ENCODE measurements at places on chromosomes 6 and 20.

DNA sequence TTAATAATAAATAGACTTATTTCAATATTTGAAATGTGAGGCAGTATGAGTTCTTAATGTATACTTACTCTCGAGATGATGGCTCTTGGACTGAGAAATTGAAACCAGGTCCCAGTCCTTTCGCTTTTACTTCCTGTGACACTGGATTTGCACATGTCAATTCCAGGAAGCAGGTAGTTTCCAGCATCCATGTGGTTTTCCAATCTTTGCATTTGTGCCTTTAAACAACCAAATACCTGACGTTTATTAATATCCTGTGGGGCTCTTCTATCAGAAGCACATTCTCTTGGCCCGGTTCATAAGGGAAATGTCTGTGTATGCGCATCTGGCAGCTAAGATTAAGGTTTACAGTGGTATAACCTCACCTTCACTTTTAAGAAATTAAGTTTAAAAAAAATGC, 13.1 kb downstream of the UTRN start:
- DNase-seq, result no peak

- no peak for DNase-seq
Observed at GRCh38 chr6:107466062-107466461, 6.7 kb upstream of the PDSS2 start.

DNA sequence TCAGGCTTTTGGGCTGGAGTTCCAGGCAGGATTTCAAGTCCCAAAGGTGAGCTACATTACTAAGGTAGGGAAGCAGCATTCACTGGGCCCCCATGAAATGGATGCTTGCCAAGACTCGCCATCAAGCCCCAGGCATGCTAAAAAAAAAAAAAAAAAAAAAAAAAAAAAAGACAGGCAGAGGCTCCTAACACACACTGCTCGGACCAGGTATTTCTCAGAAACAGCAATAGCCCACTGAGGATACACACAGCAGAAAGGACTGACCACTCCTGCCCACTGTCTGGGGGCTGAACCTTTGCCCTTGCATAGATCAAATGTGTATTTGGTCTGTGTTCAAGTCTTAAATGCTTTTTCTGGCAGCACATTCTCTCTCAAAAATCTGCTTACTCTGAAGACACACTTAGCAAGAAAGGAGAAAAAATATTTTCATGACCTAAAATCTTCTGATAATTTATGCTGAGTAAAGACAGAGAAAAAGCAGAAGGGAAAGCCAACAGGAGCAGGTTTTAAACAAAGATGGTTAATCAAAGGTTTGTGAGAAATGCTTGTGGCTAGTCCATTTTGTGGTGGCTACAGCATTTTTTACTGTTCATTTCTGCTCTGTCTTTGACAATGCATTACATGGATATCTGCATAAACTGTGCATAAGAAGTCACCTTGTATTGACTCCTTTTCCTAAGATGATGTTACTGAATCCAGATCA, 37.9 kb upstream of the BEND6 start:
- DNase-seq, result no peak

- no peak for DNase-seq
Observed at GRCh38 chr6:169337886-169338445, 84.3 kb upstream of the THBS2 start.

DNA sequence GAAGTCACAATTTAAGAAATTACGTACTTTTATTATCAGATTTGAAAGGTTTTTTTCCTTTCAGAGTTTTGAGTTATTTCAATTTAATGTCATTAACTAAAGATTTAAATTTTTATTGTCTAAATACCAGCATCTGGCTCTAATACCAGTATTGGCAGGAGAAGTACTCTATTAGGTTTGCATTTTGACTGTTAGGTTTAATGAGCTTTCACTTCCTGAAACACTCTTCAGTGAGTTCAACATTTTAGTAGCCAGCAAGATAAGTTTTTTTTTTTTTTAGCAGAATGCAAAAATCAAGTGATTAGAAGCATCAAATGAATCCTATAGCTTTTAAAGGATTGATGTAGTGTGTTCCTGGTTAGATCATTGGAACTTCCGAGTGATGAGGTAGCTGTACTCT, 34.0 kb upstream of the SCGN start:
- no peak for DNase-seq

DNA sequence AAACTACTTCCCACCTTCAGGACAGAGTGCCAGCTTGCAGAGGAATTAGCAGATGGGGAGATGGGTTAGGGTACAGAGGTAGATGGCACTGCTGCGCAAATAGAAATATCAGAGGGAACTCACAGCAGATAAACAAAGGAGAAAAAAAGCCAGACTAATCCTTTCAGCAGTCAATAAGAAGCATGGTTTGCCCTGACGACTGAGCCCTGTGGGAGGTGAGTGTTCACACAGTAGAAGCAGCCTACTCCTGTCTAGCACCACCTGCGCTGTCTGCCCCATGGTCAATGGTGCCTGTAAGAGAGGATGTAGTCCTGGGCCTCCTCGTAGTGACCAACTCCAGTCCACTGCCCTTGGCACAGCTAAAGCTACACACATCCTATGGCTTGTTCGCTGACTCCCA, 174.1 kb downstream of the IBTK start:
- no peak for DNase-seq

- DNase-seq, result peak; percentile 6
Observed at GRCh38 chr20:46438156-46438750, 31.8 kb upstream of the ELMO2 start.

DNA sequence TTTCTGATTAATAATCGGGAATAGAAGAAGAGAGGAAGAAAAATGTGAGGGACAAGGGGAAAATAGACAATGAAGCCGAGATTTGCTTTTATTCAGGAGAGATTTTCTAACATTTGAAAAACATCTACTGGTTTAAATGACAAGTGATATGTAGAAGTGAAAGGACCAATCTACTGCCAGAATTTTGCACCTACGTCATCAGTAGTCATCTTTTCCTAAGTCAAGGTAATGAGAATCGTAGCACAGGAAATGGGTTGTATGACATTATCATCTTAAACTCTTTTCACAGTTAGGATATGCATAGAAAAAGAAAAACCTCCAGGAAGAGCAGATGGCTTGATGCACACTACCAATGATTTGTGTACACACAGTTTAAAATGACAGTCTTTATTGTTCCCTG, 45.3 kb upstream of the RAB32 start:
- no peak for DNase-seq

DNA sequence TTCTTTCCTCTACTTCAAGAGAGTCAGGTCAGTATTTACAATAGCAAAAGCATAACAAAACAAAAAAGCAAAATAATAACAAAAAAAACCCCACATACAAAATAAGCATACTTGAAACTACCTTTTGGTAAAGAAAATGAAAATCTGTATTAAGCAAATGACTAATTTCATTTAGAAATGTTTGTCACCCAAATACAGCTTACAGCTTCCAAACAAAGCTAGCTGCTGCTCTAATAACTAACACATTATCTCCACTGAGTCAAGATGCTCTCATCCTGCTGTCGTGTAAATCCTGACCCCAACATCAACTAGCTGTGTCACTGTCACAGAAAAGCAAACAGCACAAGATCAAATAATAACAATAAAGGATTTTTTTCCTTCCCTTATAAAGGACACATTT, 21.7 kb downstream of the MAP7 start:
- DNase-seq, result no peak

- no peak for DNase-seq
Observed at GRCh38 chr20:45893831-45894230, 2.7 kb downstream of the CTSA start.

DNA sequence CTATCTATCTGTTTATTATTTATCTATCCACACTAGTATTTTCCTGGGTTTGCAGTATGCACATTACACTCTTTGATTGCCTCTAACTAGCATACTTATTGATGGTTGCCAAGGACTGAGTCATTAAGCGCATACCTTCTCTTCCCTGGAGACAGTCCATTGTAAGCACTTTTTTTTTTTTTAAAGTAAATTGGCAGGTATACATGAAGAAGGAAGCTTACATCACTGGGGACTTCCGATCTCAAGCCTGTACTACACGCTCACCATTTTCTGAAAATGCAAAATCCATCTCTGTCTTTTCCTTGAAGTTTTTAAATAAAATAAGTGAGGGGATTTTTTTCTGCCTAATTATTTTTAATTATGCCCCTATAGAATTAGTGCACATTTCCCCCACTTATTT, 63.5 kb downstream of the HMGN3 start:
- DNase-seq, result no peak

DNA sequence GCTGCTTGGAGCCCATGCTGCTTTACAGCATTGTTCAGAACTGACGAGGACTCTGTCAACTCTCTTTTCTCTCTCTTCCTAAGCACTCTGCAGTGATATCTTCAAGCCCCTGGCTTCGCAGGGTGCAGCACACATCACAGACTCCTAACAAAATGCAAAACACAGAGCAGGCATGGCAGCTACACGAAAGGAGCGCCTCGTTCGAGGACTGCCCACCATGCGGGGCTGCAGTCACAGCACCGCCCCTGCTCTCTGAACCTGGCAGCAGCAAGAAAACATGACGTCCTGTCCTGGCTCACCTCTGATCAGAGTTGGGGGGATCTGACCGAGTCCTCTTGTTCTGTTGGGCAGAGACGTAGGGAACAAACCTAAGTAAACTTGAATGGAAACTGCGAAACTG, 281.7 kb downstream of the CDH26 start:
- DNase-seq, result no peak

- peak; percentile 65 for DNase-seq
Observed at GRCh38 chr6:134979142-134979541, 29.2 kb upstream of the ALDH8A1 start.

- DNase-seq, result no peak
Observed at GRCh38 chr6:126949786-126950185, 168.7 kb upstream of the RSPO3 start.

DNA sequence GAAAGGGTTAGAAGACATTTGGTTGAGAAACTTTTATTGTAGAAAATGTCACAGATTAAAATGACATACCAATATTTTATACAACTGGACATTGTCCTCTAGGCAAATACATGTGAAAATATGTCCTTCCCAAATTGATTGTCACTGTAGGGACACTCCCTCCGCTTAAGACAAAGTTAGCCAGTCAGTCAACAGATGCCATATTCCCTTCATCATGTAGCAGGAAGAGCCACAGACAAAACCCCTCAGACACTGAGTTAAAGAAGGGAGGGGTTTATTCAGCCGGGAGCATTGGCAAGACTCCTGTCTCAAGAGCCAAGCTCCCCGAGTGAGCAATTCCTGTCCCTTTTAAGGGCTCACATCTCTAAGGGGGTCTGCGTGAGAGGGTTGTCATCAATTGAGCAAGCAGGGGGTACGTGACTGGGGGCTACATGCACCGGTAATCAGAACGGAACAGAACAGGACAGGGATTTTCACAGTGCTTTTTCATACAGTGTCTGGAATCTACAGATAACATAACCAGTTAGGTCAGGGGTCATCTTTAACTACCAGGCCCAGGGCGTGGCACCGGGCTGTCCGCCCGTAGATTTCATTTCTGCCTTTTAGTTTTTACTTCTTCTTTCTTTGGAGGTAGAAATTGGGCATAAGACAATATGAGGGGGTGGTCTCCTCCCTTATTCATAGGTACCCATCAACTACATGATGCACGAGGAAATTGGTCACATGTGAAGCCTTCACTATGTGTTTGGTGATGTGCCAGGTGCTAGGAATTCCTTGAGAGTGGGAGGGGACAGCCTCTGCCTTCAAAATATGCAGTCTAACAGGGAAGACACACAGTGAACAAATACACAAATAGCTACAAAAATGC, 155.7 kb upstream of the CDYL start:
- no peak for DNase-seq

DNA sequence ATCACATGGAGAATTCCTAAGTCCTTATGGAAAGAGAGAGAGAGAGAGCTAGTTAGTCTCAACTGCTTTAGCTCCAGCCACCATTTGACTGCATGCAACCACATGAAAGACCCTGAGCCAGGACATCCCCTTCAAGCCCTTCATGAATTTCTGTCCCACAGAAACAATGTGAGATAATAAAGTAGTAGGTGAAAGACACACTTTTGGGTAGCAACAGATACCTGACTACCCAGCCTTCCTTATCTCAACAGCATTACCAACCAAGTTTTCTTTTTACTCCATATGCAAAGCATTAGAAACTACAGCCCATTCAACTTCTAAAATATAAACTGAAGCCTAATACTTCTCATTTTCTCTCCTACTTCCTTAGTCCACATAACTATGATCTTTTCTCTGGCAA, 23.2 kb upstream of the THEMIS start:
- DNase-seq, result no peak

DNA sequence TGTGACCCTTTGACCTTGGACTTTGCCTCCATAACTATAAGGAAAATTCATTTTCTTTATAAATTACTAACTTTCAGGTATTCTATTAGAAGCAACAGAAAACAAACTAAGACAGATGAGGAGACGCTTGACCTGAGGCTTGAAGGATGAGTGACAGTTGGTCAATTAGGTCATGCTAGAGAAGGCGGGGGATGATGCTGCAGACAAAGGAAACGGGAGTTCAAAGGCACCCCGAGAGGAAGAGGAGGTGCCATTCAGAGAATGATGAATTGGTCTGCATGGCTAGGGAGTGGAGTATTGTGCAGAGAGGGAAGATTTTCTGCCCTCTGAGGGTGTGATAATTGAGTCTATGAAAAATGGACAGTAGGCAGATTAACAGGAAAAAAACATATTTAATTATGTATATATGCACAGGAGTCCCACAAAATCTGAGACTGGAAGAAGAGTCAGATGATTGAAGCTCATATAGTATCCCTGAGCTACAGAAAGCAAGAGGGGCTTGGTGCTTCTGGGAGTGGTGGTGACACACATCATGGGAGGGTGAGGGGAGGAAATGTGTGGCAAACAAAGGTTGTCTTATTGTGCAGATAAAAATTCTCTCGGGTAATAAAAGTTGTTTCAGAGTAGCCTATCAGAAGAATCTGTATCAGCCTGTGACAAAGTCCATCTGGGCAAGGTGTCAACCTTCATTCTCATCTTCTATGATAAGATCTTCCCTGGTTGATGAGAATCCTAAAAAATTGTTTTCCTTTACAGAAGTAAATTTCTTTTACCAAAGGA, 20.4 kb upstream of the FUCA2 start:
- DNase-seq, result no peak
